ENCODE measurements at places on chromosomes 4 and X.

DNA sequence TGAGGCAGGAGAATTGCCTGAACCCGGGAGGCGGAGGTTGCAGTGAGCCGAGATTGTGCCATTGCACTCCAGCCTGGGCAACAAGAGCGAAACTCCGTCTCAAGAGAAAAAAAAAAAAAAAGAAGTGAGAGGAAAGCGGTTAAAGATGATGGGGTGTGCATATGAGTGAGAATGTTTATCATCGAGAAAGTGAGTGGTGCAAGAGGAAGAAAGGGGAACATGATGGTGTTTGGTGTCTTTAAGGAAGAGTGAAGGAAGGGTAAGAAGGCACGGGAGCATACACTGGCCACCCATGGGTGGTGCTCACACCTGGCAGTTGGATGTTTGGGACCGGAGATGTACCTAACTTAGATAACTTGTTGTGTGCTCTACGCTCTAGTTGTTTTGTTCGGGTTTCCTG is 62.2 kb downstream of the STOX2 start:
- no peak for DNase-seq

DNA sequence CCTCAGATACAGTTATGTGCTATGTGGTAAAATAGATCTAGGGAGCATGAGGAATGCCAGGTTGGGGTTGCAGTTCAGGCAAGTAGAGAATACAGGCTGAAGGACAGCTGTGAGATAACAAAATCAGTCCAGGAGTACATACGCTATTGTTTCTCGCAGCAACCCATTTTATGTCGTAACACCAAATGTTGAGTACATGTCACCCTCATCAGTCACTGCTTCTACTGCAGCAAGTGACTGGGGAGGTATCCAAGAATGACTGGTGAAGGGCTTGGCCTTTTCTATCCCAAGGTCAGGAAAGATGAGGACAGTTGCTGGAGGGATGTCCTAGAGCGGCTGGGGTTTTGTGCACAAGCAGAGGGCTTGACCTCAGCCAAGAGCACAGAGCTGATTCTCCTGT is 172.1 kb downstream of the CBR4 start:
- no peak for DNase-seq

- no peak for DNase-seq
Observed at GRCh38 chr4:169293343-169294176, 22.8 kb upstream of the SH3RF1 start.

GRCh38 chr4:68283095-68283494 is 37.6 kb upstream of the TMPRSS11B start:
- no peak for DNase-seq

GRCh38 chr4:26476545-26476944 is 13.7 kb downstream of the CCKAR start:
- DNase-seq = no peak

DNA sequence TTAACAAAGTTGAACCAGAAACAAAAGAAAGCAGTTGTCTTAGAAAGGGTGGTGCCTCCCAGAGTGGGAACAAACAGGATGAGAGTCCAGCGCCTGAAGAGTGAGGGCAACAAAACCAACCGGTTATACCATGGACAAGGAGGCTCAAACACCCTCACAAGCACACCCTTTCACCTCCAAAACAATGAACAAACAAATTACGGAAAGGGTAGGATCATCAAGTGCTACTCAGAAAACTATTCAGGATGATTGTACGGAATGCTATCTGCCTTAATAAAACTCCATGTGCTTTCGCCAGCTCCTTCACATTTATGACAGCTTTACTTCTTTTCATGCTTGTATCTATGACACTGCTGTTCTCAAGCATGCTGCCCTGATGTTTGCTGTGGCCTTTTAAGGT is 26.8 kb downstream of the SLC39A8 start:
- DNase-seq = no peak

GRCh38 chr4:147831551-147832171 is 99.8 kb downstream of the ARHGAP10 start:
- DNase-seq = no peak

- no peak for DNase-seq
Observed at GRCh38 chrX:151513472-151513871, 50.0 kb upstream of the PASD1 start.

DNA sequence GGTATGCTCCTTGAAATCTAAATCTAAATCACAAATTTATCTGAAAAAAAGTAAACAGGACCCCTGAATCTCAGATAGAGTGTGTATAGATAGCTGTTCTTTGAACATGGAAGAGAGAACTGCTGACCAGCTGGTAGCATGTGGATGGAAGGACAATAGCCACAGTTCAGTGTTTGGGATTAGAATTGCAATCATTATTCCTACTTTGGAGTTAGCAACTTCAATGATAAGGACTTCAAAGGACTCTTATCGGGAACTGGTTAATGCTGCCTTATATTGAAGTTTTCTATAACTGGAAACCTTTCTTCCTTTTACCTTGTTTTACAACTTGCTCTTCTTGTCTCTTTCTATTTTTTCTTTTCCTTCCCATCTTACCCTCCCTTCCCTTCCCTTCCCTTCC is 5.0 kb downstream of the AFM start:
- DNase-seq = no peak

DNA sequence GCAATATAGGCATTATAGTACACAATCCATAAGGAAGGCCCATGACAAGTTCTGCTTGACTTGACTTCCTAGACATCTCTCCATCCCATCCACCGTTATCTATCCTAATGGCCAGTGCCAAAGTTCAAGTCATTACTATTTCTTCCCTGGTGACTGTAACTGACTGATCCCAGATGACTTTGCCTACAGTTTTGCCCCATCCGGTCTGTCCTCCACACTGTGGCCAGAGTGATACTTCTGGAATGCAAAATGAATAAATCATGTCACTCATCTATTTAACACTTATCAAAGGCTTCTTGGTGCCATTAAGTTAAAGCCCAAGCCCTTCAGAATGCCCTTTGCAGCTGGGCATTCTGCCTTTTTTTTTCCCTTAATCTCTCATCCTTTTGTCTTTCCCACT is 130.8 kb downstream of the PPARGC1A start:
- no peak for DNase-seq

GRCh38 chrX:153999359-154000037 is 20.2 kb downstream of the IRAK1 start:
- DNase-seq = no peak

DNA sequence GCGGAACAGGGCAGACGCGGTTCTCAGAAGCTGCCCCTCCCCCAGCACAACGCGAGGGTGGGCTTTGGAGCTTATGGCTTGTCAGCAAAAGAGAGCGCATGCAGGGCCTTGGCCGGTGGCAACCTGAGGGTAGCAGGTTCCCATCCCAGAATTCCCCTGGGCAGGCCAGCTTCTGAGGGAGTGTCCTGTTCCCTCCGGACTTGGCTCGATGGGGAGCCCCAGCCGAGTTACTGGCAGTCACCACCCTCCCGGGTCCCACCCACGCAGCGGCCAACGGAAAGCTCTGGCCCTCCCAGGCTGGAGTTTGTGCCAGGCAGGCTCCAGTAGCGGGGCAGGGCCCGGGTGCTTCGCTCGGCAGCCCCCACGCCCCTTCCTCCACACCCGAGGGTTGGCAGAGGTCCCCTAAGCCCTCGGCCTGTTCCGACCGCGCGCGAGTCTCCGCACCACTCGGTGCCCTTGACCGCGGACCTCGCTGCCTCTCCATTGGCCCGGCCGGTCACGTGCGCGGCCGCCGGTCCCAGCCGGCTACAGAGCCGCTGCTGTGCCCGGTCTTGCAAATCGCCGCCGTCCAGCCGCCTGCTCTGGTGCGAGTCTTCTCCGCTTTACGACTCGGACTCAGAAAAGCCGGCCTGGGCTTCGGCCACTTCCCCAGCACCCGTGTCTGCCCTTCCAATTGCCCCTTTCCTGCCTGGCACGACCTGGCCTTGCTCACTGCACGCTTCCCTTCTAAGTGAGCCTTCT is 20.9 kb upstream of the MTM1 start:
- DNase-seq = no peak
